Inflammatory macrophage treated with lipopolysaccharide for 1 hour (primary cell): ENCODE measurements at places on chromosomes 5 and 9.
A peak's percentile ranks its signal among the peaks of the same experiment; 100 is the strongest.

DNA sequence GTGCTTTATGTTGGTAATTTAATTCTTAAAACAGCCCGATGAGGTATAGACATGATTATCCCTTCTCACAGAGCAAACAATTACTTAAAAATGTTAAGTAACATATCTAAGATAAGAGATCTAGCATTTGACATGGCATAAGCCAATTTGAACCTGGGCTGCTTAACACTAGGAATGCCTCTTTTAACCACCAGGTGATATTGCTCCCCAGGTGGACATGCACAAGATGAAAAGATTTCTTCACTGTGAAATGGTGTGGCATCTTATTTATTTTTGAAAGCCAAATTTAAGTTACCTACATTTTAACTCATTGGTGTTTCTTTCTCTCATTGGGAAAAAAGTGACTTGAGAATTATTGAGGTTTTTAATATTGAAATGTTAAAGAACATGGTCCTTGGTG is 15.8 kb upstream of the LRRC70 start:
- no peak for DNase-seq

- no peak for DNase-seq
Measured at GRCh38 chr5:95777441-95777840, 45.1 kb downstream of the GLRX start.

DNA sequence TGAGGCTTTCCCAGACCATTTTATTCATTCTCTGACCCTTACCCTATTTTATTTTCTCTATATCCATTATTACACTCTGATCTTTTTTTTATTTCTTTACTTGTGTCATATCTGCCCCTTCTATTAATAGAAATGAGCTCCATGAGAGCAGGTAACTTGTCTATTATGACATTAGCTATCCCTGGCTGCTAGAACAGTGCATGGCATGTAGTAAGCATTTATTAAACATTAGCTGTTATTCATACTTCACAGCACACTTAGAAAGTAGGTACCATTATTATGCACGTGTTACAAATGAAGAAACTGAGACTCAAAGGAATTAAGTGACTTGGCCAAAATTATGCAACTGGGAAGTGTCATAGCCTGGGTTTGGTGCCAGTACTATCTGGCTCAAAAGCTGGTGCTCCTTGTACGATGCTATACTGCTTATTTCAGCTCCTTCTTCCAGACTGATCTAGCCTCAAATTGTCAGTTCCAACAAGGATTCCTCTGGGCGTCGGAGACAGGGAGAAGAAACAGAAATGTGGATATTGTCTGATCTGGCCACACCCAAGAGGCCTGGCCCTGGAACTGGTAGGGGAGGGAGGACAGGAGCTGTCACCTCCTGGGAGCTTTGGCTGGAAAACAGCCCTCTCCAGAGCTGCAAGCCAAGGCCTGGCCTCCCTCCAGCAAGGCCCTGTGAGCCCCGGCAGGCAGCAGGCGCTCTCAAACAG is 10.8 kb upstream of the NIPAL4 start:
- DNase-seq: no peak

GRCh38 chr9:40935336-40935735 is 193.1 kb downstream of the FOXD4L6 start:
- no peak for DNase-seq

GRCh38 chr5:37840053-37841034 is 503 bp upstream of the GDNF start:
- DNase-seq: no peak

- peak; percentile 96 for DNase-seq
Measured at GRCh38 chr5:159402311-159402710, 72.0 kb upstream of the IL12B start.

DNA sequence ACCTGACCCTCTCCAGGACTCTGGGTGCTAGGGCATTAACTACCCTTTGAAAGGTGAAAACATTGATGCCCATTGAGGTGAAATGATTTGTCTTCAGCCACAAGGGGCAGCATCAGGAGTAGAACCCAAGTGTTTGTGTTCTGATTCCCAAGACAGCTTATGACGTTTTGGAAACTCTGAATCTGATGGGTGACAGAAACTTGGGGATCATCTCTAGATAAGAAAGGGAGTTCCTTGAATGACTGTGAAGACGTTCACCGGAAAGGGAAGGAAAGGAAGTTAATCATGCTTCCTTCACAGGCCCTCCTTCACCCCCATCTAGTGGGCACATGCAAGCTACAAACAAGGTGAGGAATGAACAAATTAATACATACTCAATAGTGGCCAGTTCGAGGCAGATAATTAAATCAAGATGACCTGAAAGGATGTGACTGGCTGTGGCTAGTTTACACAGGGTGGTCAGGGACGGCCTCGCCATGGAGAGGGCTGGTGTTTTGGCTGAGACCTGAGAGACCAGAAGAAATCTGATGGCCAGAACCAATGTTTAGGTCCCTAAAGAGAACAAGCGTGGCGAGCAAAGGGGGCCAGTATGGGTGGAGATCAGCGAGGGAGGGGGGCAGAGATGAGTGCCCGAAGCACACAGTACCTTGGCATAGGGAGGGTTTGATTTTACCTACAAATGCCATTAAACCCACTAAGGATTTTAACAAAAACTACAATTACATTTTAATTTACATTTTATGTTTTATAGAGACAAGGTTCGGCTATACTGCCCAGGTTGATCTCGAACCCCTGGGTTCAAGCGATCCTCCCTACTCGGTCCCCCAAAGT is 937 bp upstream of the SLC26A2 start:
- DNase-seq: peak; percentile 70

DNA sequence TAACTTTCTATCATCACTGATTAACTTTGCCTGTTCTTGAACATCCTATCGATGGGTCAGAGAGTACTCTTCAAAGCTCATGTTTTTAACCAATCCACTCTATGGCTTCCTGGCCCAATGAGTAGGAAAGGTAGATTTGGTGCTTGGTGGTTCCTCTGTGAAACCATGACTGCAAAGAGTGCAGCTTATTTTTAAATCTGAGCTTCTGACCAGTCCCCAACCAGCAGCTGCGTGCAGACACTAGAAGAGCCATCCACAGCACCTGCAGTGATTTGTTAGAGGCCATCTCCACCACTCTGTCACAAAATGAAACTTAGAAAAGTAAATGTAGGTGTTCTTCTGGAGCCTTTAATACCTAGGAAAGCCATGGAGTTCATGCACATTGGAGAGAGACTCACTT is 107.3 kb upstream of the WWC1 start:
- DNase-seq: no peak

DNA sequence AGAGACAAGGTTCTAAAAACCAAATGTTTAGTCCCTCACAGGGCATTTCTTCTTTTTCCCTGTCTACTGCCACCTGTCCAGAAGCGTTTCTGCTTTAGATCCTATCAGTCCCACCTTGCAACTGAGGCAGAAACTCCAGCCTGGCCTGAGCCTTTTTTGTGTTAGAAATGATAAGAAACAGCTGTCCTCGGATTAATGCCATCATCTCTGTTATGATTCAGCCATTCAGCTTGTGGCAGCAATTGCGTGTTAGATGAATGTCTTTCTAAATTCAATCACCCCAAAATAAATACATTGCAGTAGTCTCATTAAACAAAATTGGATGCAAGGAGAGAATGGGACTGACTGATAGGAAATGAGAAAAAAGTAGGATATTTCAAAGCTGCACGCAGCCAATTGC is 28.3 kb upstream of the FRMPD1 start:
- DNase-seq: no peak

- DNase-seq: no peak
Measured at GRCh38 chr9:22683700-22684075, 237.1 kb downstream of the DMRTA1 start.

DNA sequence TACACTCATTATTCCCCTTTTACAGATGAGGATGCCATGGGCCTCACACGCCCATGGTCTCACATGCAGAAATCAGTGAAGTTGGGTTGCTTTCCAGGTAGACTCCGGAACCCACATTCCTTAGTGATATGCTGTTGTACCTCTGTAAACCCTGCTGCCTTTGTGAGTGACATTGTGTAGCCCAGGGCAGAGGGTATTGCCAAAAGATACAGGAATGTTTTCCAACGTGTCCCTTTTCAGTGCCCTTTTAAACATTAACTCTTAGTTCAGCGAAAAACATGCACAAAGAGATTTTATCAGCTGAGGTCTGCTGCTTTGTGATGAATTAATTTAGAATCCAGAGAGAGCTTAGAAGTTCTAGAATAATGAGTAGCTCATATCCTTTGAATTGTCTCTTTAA is 38.3 kb upstream of the TRMT10B start:
- DNase-seq: no peak

DNA sequence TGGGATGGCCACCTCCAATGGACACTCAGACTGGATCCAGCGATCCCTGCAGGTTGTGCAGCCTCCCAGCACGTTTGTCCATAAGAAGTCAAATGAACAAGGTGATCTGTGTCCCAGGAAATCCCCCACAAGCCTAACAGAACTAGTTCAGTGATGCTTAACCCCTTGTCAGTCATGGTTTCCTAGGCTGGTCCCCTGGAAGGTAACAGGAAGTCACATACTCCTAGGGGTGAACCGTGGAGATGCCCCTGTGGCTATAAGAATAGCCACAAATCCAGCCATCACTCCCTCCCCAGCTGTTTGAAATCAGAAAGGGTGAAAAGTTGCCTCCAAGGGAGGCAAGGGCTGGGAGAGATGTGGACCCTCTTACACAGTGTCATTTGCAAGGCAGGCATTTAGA is 22.5 kb downstream of the PAX5 start:
- DNase-seq: no peak
